ENCODE measurements at places on chromosomes 1 and 21.

DNA sequence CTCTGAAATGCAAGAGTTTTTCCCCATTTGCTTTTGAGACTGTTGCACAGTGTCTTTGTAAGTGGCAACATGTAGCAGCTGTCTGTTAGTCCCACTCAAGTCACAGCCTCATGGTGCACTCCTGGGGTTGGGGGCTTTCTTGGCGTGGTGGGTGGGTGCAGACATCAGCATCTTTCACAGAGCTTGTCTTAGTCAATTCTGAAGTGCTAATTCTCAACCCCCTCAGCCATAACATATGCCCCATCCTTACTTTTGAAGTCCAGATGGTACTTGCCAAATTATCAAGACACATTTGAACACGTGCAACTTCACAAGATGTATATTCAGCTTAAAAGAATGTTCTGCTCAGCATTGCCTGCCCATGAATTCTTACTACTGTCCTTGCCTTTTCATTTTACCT lies 87.1 kb downstream of the VCAM1 start:
- DNase-seq: no peak

- DNase-seq: no peak
Observed at GRCh38 chr1:185894791-185895190, 160.6 kb downstream of the HMCN1 start.

- no peak for DNase-seq
Observed at GRCh38 chr1:224683936-224684335, 67.8 kb downstream of the CNIH3 start.

DNA sequence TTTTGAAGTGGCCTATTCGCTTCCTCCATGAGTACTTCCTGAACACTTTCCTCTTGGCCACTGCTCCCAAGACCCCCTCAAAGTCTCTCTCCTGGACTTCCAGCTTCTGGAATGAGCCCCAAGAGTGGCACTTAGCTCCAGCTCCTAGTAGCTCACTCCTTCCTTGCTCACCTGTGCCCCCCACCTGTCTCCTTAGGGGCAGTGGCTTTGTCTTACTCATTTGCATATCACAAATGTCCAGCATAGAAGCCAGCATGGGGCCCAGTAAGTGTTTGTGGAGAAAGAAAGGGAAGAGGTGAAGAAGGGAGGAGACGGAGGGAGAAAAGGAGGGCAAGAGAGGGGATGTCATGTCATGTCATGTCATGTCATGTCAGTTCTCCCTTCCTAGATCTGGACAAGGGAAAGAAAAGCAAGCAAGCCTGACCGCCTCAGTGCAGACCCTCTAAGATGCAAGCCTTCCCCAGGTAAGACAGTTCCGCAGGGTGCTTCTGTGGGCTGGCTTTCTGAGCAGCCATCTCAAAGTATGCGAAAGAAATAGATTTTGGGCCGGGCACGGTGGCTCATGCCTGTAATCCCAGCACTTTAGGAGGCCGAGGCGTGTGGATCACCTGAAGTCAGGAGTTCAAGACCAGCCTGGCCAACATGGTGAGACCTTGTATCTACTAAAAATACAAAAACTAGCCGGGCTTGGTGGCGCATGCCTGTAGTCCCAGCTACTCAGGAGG lies 6.9 kb upstream of the MX1 start:
- DNase-seq: no peak

All from upper lobe of right lung (tissue), 1 donor.